NCI-H1417 treated with DMSO at 0.1 percent for 48 hours (cell line): ENCODE measurements at places on chromosomes 12 and 14.

- peak; percentile 78 for DNase-seq
Observed at GRCh38 chr14:24367514-24368211, at the start of gene NFATC4. NFATC4 (plus strand) TSS chr14:24368184; CDS start chr14:24368341, 157 bp downstream.

- DNase-seq: no peak
Observed at GRCh38 chr12:111242184-111242583, 126.7 kb downstream of the PHETA1 start.

DNA sequence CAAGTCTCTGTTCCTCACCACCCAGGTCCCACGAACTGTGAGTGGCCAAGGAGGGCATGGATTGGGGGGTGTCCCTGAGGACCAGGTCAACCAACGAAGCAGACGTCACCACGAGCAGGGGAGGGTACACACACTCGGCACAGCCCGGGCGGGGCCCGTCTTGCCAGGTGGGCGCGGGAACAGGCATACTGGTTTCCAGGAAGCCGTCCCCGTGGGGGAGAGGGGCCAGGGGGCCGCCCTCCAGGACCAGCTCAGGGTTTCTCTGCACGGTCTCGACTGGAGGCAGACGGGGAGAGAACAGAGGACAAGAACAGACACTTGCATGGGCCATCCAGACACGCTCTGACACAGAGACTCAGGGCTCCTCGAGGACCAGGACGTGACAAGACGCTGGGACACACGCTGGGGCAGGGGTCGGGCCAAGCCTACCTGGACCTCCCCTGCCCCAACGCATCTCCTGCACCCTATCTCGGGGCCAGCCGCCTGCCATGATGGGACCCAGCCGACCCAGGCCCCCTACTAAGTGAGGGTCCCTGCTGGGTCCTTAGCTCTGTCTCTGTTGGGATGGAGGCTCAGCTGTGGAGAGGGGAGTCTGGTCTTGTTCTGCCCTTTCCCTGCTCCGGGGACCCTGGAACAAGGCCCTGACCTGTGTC, 11.3 kb downstream of the ARL6IP4 start:
- no peak for DNase-seq

DNA sequence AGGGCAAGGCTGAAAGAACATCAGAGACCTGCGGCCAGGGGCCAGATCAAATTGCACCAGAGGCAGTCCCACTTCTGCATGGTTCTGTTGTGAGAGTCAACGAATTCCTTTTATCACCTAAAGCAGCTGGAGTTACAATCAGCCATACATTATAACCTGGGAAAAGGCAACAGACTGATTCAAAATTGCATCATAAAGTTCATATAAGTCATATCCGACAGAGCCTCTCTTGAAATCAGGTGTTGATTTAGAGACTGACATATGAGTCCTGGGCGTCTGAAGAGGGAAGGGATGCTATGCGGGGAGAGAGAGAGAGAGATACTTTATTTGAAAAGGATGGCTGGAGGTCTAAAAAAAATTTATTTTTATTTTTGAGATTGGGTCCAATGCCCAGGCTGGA, 89.4 kb downstream of the EFCAB11 start:
- no peak for DNase-seq

DNA sequence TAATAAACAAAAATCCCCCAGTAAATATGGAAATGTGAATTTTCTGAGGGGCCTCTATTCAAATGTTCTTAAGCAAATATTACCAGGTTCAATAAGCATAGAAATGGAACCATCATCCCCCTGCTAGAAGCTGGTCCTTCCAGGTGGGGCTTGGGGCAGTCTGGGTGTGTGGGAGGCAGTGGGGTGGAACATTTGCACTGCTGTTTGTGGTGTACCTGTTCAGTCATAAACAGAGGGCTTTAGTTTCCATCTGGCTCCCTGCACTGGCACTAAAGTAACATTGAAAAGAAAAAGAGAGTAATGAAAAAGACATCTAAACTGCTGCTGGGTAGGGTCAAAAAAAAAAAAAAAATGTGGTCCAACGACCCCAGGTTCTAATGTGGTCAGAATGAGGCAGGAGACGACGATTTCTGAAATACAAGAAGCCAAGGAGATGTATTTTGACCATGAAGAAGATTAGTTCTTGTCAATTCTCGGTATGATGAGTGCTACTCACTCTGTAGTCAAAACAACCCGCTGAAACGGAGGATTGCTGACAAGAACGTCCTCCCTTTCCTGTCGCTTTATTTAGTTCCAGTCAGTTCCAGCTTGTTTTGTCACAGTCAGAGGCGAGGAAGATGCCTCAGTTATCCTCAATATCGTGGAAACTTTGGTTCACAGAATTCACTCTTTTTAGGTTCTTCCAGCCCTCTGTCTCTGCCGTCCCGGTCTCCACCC, 44.2 kb upstream of the MANSC4 start:
- DNase-seq: no peak

- DNase-seq: no peak
Observed at GRCh38 chr12:75642226-75642625, 130.8 kb upstream of the KRR1 start.

- no peak for DNase-seq
Observed at GRCh38 chr12:47822401-47822800, 2.7 kb upstream of the HDAC7 start.

DNA sequence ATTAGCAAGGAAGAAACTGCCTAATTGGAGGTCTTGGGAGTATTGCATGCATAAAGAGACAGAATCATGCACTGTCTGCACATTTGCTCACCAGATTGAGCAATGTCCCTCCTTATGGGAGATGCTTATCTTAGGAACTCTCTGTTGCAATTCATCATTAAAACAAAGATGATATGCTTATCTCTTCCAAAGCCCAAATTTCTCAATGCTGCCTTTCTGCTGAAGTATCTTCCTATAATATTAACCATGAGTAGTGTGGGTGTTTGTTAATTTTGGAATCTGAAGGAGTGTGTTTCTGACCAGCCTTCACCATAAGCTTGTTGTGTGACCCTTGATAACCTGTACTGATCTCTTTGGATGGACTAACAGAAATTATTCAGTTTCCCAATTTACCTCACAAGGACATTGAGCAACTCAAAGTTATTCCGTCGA, 1257.6 kb upstream of the FLRT2 start:
- no peak for DNase-seq

GRCh38 chr12:77013091-77013490, 52.3 kb downstream of the E2F7 start:
- no peak for DNase-seq

DNA sequence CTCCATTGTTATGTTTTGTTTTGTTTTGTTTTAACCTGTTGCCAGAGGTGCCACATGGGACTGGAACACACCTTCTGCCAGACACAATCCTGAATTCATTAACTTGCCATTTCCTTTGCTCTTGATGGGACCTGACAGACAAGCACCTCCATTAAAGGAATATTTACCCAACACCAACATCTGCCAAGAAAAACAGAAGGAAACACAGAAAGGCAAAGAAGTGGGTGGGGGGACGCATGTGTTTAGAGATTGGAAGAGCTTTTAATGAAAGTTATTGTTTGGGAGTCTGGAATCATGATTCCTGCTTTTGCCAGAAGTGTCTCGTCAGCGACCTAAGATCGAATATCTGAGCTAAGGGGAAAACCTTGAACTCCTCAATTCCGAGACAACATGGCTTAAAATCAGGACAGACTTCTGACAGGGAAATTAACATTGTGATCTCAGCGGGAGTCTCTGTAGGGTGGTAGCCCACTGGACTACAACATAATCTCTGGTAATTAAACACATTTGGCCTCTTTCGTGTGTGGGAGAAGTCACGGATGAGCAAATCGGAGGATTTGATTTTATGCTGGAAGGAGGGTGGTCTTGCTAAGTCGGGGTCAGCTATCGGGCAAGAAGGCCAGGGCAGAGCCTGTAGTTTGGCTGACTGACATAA, 210.4 kb upstream of the FAR2 start:
- no peak for DNase-seq

DNA sequence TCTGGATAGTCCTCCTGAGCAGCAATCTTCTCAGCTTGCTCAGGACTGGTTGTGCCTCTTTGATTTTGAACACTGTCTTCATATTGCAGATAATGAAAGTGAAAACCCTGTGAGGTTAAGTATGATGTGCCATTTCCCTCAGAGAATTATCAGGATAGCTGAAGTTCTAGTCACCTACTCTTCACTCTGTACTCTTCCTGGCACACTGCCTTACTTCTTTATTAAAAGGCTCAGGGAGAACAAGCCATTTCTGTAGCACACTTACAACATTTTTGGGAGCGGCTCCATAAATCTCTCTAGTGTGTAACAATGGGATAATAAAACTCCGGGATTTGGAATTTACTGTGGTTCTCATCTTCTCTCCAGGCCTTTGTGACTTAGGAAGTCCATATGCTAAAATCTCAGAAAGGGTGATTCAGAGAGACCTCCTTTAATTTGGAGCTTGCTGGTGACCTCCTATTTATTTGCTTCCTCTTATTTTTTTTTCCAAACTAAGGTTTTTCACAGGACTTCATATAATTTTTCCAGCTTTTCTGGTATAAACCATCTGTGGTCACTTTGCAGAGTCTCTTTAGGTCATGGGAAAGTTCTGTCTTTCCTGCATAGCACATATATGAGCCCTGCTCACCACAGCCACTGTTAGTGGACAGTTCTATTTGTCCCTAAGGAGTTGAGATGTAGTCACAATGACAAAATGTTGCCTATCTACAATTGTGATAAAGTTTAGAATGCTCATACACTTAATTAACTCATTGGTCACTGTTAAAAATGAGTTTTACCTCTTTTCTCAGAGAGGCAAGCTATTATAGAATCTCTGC, 53.5 kb upstream of the LDHB start:
- DNase-seq: no peak

GRCh38 chr14:76908834-76909233, 82.6 kb downstream of the LRRC74A start:
- DNase-seq: no peak

DNA sequence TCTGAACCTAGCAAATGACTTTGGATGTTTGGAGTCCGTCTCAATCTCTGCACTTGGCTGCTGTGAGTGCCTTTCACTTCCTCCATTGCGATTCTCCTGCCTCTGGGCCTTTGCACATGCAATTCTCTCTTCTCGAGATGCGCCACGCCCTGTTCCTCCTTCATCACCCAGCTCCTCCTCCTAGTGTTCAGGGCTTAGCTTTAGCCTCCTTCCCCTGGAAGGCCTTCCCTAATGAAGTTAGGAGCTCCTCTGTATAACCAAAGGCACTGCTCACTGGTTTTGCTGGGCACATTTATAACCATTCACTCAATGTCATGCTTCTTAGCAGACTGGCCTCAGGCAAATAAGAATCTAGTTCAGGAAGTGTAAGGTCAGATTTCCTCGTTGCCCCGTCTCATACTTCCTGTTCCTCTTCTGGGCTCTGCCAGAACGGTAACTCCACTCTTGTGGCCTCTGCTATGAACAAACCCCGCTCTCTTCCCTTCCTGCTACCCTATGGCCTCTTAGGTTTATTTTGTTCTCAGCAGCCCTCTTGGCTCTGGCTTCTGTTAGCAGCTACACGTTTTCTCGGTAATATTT, 171.4 kb downstream of the CRADD start:
- DNase-seq: no peak

DNA sequence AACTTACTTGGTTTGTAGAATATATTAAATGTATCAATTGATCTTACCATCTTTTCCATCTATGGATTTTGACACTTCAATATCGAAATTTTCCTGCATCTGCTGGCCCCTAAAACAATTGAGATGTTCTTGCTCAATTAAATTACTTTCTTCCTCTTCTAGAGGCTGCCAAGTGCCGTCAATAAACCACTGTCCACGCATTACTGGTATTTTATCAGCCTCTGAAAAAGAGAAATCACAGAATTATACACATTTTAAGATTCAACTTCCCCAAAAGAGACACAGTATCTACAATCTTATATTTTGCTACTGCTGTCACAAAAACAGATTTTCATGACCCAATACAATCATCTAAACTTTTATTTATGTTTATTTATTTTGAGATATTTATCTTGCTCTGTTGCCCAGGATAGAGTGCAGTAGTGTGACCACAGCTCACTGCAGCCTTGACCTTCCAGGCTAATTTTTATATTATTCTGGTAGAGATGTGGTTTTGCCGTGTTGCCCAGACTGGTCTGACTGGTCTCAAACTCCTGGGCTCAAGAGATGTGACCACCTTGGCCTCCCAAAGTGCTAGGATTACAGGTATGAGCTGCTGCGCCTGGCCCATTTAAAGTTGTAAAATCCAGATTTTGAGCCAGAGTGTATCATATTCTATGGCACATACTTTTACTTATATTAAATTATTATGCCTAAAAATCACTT, 49.3 kb downstream of the DDHD1 start:
- no peak for DNase-seq

- no peak for DNase-seq
Observed at GRCh38 chr12:130835436-130835835, 3.6 kb downstream of the STX2 start.

GRCh38 chr12:6266971-6267721, 43.3 kb upstream of the PLEKHG6 start:
- no peak for DNase-seq

DNA sequence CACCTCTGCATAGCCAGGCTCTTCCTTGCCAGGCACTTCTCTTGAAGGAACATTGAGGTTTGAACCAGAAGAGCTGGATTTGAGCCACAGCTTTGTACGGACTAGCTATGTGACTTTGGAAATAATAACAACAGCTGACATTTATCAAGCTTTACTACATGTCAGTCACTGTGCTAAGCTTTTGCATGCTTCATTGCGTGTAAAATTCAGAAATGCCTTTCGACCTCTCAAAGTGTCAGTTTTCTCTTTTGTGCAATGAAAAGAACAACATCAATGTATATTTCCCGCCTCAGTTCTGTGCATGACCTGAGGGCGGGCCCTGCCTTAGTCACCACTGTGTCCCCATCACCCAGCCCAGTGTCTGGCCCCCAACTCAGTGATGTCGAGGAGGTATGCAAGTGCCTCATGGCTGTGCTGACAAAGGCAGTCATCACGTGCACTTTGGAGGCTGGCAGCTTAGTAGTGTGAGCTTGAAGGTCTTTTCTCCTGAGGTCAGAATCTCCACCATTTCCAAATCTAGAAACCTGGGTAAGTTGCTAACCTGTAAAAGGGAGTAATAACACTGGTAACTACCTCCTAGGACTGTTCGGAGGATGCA, 17.9 kb upstream of the AQP2 start:
- DNase-seq: no peak

DNA sequence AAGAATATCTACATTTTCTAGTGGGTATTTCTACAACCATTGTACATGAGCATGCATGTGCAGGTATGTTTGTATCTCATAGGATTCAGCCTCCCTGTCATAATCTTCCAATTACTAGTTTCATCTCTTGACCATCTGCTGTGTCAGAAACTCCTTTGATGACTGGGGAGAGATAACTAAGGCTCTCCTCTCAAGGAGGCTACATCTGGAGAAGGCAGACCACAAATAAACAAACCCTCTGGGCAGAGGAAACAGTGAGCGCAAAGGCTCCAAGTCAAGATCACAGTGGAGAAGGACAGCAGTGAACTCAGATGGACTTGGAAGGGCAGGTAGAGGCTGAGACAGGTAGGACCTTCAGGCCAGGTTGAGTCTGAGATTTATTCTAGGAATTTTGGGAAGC, 166.4 kb downstream of the PELI2 start:
- DNase-seq: no peak

DNA sequence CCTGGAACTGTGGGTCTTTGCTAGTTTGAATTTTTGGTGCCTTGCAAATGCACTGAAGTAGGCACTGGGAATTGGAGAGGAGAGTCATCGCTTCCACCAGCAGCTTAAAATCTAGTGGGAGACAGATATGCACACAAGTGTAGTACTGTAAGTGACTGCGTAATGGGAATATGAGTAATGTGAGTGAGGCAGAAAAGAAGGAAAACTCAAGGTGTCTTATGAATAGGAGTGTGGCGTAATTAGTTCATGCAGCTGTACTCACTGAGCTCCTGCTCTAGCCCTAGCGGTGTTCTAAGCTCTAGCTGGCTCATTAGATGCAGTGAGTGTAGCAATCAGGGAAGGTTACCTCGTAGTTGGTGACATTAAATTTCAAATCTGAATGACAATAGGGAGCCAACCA, 2.8 kb downstream of the TCP11L2 start:
- DNase-seq: no peak
